Stimulated activated CD8-positive, alpha-beta memory T cell treated with anti-CD3 and anti-CD28 coated beads, Interleukin-7, amount 100 ng/mL, for 1 hour (primary cell): ENCODE measurements at places on chromosomes 12 and 14.

DNA sequence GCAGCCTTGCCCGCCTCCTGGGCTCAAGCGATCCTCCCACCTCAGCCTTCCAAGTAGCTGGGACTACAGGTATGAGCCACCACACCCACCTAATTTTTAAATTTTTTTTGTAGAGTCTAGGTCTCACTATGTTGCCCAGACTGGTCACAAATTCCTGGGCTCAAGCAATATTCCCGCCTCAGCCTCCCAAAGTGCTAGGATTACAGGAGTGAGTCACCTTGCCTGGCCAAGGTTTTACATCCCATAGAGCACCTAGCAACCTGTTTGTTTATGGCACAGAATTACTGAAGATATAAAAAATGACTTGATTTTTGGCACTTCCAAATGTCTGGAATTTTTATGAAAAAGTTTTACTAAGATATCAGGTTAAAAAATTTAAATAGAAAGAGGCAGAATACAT, 16.5 kb downstream of the MYO1A start:
- no peak for DNase-seq

- no peak for DNase-seq
Observed at GRCh38 chr12:104003596-104003995, 37.9 kb downstream of the TDG start.

- DNase-seq, result no peak
Observed at GRCh38 chr12:12095021-12095420, 24.3 kb downstream of the BCL2L14 start.

- DNase-seq, result no peak
Observed at GRCh38 chr14:67491741-67492507, 3.4 kb upstream of the TMEM229B start.

- no peak for DNase-seq
Observed at GRCh38 chr12:44240186-44240585, 404.3 kb downstream of the TMEM117 start.

DNA sequence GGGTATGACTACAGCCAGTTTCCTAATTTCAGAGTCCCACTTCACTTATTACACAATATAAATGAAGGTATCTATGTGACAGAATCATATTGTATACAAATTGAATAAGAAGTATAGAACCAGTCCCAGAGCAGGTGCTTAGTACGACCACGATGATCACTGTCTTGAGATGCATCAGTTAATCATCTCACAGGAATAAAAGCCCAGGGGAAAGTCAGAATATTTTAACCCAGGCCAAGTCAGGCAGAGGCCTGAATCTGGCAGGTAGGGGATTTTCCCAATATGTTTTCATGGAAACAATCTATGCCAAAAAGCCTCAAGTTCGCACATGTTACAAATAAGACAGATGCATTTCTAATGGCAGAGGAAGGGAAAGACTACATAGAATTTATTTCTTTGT, 758.4 kb downstream of the BCL11B start:
- DNase-seq, result no peak

- DNase-seq, result no peak
Observed at GRCh38 chr12:1531153-1531653, 63.2 kb downstream of the FBXL14 start.

DNA sequence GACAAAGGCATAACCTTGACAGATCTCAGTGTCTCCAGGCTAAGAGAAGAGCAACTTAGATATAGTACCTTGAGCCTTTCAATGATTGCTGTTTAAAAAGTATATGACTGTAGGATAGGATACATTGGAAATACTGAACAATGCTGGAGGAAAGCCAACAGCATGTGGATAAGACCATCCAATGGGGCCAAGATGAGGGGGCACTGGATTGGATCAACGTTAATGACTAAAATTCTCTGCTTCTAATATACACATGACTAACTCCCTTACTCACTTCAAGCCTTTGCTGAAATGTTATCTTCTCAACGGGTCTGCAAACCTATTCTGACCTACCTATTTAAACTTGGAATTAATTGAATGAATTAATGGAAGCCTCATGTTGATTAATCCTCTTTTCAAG, 354.9 kb downstream of the RAD51B start:
- DNase-seq, result no peak

- no peak for DNase-seq
Observed at GRCh38 chr12:99960311-99960710, 24.4 kb downstream of the ANKS1B start.

DNA sequence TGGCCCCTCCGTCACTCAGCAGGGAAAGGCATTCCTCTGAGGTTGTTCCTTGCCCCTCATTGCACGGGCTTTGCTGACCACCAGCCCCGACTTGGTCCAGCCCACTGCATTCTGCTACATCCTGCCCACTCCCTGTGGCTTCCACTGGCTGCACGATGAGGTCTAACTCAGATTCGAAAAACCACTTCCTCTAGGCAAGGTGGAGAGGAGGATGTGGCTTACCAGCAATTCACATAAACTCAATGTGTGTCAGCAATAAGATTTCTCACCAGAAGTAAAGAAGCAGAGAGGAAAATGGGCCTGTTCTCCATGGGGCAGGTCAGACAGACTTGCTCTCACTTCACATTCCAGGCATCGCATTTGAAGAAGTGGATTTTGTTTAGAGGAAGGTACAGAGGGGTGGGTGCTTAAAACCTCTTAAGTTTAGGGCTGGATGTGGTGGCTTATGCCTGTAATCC, 14.7 kb downstream of the GPR68 start:
- DNase-seq, result no peak

- DNase-seq, result no peak
Observed at GRCh38 chr12:127588249-127588648, 678.7 kb upstream of the TMEM132C start.

- DNase-seq, result no peak
Observed at GRCh38 chr14:77603654-77604255, 12.7 kb downstream of the SPTLC2 start.

GRCh38 chr14:103121846-103122584, 1.2 kb upstream of the TNFAIP2 start:
- no peak for DNase-seq

GRCh38 chr12:123877968-123878367, 94.7 kb downstream of the CCDC92 start:
- no peak for DNase-seq

DNA sequence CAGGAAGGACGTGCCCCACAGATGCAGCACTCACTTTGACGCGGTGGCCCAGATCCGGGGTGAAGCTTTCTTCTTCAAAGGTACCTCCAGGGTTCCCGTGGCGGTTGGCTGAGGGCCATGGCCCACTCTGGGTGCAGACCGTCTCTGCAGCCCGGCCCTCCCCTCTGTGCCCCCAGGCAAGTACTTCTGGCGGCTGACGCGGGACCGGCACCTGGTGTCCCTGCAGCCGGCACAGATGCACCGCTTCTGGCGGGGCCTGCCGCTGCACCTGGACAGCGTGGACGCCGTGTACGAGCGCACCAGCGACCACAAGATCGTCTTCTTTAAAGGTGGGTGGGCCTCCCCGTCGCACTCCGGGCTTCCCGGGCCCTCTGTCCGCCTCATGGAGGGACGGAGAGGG, 16.9 kb downstream of the MMP17 start:
- DNase-seq, result no peak

DNA sequence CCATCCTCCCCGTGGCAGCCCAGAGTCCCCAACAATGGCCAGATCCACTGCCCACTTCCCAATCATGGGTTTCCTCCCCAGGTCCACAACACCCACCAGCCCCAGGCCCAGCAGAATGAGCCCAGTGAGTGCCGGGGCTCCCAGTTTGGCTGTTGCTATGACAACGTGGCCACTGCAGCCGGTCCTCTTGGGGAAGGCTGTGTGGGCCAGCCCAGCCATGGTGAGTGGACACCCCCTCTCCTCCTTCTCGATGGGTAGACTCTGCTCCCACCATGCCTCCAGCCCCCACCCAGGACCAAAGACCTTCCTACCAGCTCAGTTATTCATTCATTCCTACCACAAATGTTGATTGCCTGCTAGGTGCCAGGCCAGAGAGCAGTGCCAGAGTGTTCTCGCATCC, 23.8 kb downstream of the PAPLN start:
- no peak for DNase-seq

GRCh38 chr14:74664717-74665116, 48.2 kb downstream of the AREL1 start:
- no peak for DNase-seq

DNA sequence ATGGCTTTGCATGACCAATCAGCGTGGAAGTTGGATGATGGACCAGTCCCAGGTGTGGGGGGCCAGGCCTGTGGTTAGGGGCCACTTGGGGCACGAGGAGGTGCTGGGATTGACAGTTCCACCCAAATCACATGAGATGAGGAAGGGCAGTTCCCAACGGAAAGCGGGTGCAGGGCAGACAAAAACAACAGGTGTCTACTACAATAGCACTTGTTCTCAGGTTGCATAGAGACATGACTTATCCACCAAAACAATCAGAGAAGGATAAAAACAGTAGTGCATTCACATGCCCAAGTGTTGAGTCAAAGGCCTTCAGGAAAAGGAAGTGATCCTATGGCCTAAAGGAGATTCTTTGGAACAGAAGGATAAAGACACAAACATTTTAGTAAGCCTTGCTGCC, 14.6 kb upstream of the EIF2B2 start:
- DNase-seq, result no peak

DNA sequence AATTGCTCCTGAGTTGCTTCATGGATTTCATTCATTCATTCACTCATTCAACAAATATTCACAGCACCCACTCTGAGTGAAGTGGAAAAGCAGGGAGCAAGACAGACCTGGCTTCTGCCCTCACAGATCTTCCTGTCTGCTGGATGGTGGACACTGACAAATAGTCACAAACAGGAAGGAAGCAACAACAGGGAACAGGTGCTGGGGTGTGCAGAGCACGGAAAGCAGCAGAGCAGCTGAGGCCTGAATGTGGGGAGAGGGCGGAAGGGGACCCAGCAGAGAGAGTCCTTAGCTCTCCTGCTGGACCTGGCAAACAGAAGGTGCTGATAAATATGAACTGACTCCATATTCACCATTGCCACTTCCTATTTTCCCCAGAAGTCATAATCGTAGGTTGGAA, 54.4 kb downstream of the SETD3 start:
- DNase-seq, result no peak

DNA sequence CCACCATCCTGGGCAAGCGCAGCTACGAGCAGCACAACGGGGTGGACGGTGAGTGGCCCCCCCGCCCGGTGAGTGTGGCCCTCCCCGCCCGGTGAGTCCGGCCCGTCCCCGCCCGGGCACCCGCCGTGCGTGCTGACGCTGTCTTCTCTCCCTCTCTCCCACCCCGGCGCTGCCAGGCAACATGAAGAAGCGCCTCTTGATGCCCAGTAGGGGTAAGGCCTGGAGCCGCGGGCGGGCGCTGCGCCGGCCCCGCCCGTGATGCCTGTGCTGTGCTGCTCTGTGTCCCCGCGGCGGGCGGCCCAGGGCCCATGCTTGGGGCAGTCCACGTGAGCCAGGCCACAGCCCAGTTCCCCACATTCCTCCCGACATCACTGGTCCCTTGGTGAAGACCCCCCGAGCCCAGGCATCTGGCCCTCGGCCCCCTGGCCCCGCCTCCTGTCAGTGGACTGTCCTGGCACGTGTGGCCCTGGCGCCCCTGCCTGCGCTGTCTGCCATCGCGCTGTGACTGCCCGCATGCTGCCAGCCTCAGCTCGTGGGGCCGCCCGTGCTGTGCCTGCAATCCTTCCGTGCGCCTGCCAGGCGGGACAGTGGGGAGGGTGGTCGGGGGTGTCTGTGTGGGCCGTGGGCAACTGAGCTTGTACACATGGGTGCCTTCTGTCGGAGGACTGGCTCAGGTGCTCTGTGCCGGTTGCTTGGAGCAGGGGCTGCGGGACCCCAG, 7.9 kb upstream of the CRIP2 start:
- no peak for DNase-seq

GRCh38 chr12:104747955-104748354, 210.1 kb downstream of the SLC41A2 start:
- DNase-seq, result no peak

DNA sequence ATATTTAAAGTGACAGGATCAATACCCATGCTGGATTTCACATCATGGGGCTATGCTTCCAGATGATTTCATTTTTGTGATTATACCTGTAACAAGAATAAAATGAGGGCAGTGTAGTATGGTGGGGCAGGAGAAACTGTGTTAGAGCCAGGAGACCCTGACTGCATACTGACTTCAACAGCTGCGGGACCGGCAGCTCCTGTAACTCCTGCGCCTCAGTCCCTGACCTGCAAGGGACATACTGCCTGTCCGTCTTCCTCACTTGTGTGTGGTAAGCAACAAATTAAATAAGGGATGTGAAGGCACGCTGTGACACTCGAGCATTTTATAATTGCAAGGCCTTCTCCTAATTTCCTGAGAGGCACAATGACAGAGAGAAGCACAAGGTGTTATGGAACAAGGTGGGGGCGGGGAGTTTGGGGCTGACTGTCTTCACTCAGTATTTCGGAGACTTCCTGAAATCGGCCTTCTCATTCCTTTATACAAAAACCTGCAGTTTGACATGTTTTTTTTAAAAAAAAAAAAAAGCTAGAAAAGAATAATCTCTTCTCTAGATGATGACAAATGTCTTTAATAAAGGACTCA, 164.2 kb downstream of the TTC7B start:
- DNase-seq, result no peak

- DNase-seq, result no peak
Observed at GRCh38 chr12:124034297-124034696, 61.3 kb downstream of the ZNF664 start.

DNA sequence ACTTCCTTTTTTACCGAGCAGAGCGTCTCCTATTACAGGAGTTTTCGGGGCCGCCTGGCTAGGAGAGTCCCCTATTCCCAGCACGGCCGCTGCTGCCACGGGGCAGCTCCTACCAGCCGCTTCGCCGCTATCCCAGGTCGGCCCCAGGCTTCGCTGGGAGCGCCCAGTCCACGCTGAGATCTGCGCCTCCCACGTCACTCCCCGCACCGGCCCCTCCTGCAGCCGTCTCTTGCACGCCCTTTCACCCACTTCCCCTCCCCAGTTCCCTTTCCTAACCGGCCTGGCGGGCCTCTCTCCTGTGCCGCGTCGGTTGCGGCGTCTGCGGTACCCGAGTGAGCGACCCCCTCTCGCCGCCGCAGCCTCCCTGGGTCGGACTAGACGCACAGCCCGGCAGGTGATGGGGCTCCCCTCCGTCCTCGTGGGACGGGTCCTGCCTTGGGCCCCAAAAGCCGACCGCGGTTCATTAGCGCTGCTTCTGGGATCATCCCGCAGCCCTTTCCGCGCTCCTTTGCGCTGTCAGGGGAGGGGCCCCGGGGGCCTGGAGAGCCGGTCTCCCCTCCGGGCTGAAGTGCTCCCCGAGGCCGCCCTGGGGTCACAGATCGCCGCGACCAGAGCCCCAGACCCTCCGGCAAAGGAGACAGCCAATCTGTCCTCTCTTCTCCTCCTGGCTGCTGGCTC, 1318.4 kb downstream of the TMEM121 start:
- DNase-seq, result no peak

- no peak for DNase-seq
Observed at GRCh38 chr14:29895591-29896083, 32.0 kb downstream of the PRKD1 start.
